ENCODE measurements at places on chromosomes 6 and 20.
A peak's percentile ranks its signal among the peaks of the same experiment; 100 is the strongest.

DNA sequence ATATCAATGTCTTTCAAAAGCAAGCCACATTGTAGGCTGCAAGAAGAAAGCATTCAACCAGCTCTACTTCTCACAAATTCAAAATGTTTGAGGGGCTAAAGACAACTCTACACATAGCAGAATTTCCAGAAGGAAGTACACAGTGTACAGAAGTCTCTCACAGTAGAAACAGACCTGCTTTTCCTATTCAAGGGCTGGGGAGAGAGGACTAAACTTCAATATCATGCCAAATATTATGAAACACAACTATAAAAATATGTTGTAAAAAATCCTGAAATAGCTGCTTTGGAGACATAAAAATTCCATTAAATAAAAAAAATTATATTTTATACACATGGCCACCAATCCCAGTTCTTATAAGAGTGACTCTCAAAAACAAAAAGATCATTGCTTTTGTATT is 70.8 kb upstream of the IPCEF1 start:
- no peak for DNase-seq

- DNase-seq = no peak
These were observed 859.7 kb downstream of the EPHA7 start for GRCh38 chr6:92559611-92560010.

- DNase-seq = no peak
These were observed 66.6 kb downstream of the AFG1L start for GRCh38 chr6:108361312-108361932.

DNA sequence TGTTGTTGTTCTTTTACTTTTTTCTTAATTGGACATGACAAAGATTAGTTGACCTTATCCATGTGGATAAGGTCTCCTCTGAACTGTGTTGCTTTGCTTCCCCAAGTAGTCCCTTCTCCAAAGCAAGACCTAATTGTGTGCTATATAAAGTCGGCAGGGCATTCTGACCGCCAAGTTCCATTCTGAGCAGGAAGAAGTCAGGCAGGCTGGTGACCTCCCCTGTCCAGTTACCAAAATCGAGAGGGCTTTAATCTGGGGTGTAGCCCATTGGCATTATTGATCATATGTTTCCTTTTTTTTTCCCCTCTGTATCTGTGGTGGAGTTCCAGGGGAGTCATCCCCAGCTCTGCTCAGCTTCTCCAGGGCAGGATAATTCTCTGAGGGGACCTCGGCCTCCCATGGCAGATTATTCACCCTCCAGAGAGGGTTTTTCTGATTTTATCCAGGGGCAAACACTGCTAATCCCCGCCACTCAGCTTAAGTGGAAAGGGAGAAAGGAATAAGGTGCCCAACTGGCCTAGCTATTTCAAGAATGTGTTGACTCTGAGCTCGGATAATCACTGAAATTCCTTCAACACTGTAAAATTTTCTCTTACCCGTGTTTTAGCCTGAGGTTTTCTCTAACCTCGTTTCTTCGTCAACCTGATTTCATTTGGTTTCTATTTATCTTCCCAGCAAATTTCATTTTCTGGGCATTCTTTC is 71.8 kb upstream of the L3MBTL3 start:
- DNase-seq = peak; percentile 38

GRCh38 chr6:29723666-29724588 is 693 bp downstream of the HLA-F start:
- peak; percentile 80 for DNase-seq

DNA sequence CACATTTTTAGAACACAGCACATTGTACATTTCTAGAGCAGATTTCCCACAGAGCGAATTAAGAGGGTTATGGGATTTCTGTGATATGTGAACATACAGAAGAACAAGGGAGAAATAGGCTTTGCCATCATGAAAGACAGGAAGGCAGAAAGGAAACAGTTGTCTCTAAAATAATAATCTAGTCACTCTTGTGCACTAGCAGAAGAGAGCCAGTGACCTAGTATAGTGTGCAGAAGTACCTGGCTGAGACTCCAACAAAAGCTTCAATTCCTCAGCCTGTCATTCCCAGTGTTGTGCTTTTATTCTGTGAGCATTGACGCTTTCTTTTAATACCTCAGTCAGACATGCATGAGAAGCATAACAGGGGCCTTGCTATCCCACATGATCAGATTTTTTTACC is 17.8 kb upstream of the DCBLD1 start:
- no peak for DNase-seq

GRCh38 chr6:3205913-3206312 is 21.5 kb downstream of the TUBB2B start:
- no peak for DNase-seq

- DNase-seq = peak; percentile 7
These were observed 727.9 kb upstream of the MAN1A1 start for GRCh38 chr6:120077489-120077888.

- DNase-seq = no peak
These were observed 95.3 kb upstream of the ARMC2 start for GRCh38 chr6:108752733-108753590.

Data from iPS-NIHi11 (cell line).